Stimulated activated CD8-positive, alpha-beta memory T cell treated with anti-CD3 and anti-CD28 coated beads, Interleukin-15, amount 100 ng/mL, for 48 hours (primary cell): ENCODE measurements at places on chromosomes 6 and 20.

DNA sequence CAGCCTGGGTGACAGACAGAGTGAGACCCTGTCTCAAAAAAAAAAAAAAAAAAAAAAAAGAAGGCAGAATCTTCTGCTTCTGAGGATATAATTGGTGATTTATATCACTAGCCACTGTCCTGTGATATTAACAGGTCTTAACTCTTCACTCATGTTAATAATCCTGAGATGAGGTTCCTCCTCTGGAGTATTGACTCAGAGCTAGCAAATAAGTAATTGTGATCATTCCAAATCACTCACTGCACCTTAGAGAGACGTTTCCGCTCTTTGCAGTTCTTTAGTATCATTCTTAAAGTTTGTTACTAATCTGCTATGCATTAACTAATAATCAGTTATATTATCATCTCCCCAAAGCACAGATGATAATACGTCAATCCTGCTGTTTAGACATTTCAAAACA is 41.6 kb upstream of the NOX3 start:
- DNase-seq: no peak

DNA sequence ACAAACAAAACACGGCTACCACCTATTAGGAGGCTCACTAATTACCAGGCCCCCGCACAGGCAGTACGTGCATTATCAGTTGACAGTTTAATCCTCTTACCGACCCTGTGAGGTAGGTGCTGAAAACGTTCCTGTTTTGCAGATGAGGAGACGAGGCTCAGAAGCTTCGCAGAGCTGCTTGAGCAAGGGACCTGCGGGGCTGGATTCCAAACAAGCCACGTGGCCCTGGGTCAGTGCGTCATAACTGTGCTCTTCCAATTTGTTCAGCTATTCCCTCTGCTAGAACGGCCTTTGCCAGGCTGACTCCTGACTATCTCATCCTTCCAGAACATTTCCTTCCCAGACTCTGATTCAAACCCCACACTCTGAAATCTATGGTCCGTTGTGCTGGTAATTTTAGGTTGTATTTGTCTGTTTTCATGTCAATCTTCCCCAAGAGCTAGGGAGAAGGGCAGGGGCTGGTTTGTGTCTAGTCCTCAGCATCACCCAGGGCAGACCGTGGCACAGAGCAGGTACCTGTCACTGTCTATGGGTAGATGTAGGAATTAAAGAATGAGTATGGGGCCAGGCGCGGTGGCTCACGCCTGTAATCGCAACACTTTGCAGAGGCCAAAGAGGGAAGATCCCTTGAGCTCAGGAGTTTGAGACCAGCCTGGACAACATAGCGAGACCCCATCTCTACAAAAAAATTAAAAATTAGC is 28.8 kb upstream of the TLDC2 start:
- DNase-seq: no peak

DNA sequence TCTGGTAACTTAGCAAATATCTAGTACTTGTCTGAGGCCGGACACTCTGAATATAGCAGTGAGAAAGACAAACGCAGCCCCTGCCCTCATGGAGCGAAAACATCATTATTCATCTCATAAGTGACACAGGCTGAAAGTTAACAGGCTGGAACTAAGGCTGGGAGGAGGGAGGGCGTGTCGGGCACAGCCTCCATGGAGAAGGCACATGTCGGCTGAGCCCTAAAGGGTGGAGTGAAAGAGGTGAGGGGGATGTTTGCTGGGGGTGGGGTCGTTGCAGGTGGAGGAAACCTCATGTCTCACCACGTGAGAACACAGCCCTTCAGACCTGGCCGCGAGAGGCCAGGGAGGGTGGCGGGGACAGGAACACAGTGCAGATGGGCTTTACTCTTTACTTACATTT is 108.8 kb upstream of the FOXC1 start:
- DNase-seq: no peak

DNA sequence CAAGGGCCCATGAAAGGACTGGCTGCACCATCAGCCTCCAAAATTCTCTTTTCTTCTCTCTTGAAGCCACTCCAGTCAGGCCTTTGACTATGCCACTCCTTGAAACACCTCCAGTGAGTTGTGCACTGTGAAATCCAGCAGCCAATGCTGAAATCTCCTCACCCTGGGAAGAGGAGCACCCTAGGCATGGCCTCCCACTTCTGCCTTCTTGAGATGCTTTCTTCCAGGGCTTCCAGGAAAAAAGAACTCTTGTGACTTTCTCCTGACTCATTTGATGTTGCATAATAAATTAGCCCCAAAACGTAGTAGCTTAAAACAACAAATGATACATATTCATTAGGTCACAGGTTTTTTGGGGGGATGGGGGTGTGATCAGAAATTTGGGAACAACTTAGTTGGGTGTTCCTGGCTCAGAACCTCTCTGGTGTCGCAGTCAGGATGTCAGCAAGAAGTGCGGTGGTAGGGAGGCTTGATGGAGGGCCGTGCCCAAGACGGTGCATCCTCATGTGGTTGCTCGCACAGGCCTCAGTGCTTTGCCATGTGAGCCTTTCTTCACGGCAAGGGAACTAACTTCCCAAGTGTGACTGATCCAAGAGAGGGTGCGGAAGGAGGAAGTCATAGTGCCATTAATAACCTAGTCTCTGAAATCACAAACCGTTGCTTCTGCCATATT is 12.1 kb downstream of the NCR2 start:
- no peak for DNase-seq

GRCh38 chr20:12372557-12372956 is 454.9 kb downstream of the BTBD3 start:
- no peak for DNase-seq

DNA sequence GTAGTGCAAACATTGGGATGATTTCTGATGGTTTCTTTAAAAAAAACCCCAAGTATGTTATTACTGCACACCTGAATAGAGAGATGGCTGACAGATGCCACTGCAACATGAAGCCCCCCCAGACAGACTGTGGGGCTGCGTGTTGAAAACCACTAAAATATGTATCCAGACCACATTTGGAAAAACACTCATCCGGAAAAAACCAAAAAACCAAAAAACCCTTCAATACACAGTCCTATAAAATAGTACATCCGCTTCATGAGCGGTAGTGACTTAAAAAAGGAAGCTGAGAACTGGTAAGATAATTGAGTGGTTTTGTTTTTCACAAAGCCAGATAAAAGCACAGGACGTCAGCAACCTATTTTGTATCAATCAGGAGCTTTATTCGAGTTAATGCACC is 47.1 kb upstream of the EDN3 start:
- no peak for DNase-seq

DNA sequence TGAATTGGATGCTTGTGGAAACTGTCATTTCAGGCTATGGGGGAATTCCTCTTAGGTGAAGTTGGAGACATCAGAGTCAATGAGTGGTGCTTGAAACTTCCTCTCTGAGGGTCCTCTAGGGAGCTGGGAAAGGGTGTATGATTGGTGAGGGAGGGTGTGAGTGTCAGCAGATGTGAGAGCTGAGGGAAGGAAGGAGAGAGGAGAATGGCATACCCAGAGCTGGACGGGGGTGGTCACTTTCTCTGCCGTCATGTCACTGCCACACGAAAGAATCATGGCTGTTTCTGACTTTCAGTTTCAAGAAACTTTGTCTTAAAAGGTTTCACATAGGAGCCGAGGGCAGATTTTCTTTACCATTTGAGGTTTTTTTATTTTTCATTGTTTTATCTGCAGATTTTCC is 50.3 kb downstream of the DEK start:
- no peak for DNase-seq
